ENCODE measurements at places on chromosomes 13 and 19.

DNA sequence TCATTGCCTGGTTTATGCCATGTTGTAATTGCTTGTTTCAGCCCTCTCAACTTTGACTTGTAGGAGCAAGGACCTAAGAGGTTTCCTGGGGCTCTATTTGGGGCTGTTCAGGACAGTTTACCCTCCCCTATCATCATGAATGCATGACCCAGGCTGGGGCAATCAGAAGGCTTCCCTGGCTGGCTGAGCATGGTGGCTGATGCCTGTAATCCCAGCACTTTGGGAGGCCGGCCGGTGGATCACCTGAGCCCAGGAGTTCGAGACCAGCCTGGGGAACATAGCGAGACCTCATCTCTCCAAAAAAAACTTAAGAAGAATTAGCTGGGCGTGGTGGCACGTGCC, 6.1 kb upstream of the LSM4 start:
- no peak for DNase-seq

DNA sequence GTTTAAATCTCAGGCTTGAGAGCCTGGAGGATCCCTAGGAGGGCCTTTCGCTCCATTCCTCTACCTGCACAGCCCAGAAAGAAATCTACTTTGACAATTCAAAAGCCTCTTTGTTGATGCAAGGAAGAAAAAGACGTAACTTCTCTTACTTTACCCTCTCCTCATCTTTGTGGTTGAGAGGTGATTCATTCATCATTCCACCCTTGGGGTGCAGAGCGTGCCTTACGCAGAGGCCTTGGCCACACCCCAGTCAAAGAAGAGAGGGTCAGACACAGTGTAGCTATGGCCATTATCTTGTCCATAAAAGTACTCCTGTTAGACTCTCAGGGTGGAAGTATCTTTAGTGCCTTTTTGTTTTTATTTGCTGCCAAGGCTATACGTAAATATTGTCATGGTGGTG, 184.0 kb downstream of the IRS2 start:
- no peak for DNase-seq

GRCh38 chr13:45367358-45367757, 26.4 kb upstream of the TPT1 start:
- no peak for DNase-seq

- DNase-seq, result no peak
These were observed 1.6 kb upstream of the PPP1R12C start for GRCh38 chr19:55119053-55119452.

DNA sequence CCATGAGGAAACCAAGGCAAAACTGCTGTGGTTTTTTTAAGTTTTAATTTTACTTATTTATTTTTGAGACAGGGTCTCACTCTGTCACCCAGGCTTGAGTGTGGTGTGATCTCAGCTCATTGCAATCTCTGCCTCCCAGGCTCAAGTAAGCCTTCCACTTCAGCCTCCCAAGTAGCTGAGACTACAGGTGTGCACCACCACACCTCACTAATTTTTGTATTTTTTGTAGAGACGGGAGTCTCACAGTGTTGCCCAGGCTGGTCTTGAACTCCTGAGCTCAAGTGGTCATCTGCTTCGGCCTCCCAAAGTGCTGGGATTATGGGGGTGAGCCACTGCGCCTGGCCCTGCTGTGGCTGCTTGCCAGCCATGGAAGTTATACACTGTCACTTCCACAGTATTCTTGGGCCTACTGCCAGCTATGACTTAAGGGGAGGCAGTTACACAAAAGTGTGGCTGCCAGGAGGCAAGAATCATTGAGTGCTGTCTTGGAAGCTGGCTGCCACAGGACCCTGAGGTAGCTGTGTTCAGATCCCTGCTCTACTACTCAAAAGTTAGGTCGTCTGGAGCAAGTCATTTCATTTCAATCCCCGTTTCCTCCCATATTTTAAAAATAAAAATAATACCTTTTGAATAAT, 12.7 kb downstream of the FARP1 start:
- DNase-seq, result peak; percentile 41

- no peak for DNase-seq
These were observed 2.1 kb upstream of the ZNF578 start for GRCh38 chr19:52451241-52451640.

GRCh38 chr19:44684892-44685863, 13.8 kb upstream of the CEACAM16 start:
- no peak for DNase-seq

DNA sequence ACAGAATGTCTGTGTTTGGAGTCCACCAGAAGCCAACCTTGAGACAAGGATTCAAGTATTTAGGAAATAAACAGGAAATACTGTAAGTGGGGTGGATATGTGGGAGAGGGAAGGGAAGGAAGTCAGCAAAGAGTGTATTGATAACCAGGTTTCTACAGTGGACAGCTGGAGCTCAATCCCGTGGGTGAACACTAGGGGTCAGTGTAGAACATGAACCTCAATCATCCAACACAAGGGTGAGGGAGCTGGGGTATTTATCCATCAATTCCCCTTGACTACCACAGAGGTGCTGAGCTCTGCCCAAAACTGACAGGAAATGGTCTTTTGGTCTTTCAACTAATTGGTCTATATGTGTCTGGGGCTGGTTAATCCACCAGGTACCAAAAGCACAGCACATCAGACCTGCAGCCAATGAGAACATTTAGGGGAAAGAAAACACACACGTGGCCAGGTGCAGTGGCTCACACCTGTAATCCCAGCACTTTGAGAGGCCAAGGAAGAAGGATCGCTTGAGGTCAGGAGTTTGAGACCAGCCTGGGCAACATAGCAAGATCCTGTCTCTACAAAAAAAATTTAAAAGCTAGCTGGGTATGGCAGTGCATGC, 5.6 kb upstream of the SYDE1 start:
- no peak for DNase-seq

- DNase-seq, result no peak
These were observed 921 bp upstream of the POLD1 start for GRCh38 chr19:50383001-50383851.

- DNase-seq, result no peak
These were observed 12.0 kb downstream of the FPR2 start for GRCh38 chr19:51772977-51773376.

GRCh38 chr13:68007576-68007975, 777.4 kb upstream of the PCDH9 start:
- DNase-seq, result no peak

GRCh38 chr19:2629491-2630351, 72.8 kb downstream of the GNG7 start:
- no peak for DNase-seq

GRCh38 chr19:5287066-5287465, 53.5 kb downstream of the PTPRS start:
- no peak for DNase-seq

DNA sequence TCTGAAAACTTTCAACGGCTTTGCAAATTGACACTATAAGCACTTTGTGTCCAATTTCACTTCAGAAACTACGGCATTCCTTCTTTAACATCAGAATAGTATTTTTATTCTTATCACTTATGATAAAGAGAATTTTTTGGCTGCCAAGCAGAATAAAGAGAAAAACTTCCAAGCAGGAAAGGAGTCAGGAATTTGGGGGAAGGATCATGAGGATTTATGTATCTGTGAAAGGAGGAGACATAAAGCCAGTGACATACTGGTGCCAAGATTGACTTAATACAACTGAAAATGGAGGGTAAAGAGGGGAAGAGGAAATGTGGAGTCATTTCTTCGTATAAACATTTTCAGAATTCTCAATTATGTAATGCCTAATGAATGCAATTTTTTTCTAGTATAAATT, 94.7 kb downstream of the RBM26 start:
- no peak for DNase-seq

- DNase-seq, result no peak
These were observed 178.4 kb downstream of the KDM4B start for GRCh38 chr19:5147074-5147977.

- no peak for DNase-seq
These were observed 131.8 kb upstream of the PEG3 start for GRCh38 chr19:56972291-56972841.

GRCh38 chr13:31765138-31765785, 25.9 kb downstream of the RXFP2 start:
- no peak for DNase-seq

- DNase-seq, result no peak
These were observed 79.4 kb downstream of the MBNL2 start for GRCh38 chr13:97301382-97302095.

GRCh38 chr19:10289836-10290356, at the start of gene ICAM5:
Gene ICAM5 (plus strand): TSS chr19:10289952. CDS start chr19:10290044, 92 bp downstream.
- DNase-seq, result no peak

- no peak for DNase-seq
These were observed 30.9 kb upstream of the CXCL17 start for GRCh38 chr19:42473686-42474085.

- DNase-seq, result peak; percentile 37
These were observed 1.1 kb downstream of the FOXO1 start for GRCh38 chr13:40665126-40666044.

DNA sequence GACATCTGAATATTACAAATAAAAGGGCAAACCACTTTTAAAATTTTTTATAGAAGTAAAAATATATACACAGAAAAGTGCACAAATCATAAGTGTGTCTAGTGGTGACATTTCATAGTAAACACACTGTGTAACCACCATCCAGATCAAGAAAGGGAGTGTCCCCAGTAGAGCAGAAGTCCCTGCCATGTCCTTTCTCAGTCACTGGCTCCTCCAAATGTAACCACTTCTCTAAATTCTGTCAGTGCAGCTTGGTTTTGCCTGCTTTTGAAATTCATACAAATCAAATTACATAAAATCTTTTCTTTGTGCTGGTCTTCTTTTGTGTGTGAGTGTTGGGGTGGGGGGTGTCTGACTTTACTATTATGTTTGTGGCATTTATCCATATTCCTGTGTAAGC, 116.5 kb downstream of the RBM26 start:
- no peak for DNase-seq

- DNase-seq, result peak; percentile 89
These were observed at the start of gene ZNF772 for GRCh38 chr19:57477191-57478008. Gene ZNF772 (minus strand): TSS chr19:57477566. CDS start chr19:57477309, 257 bp downstream.

- DNase-seq, result no peak
These were observed 23.5 kb upstream of the GARRE1 start for GRCh38 chr19:34230820-34231219.

DNA sequence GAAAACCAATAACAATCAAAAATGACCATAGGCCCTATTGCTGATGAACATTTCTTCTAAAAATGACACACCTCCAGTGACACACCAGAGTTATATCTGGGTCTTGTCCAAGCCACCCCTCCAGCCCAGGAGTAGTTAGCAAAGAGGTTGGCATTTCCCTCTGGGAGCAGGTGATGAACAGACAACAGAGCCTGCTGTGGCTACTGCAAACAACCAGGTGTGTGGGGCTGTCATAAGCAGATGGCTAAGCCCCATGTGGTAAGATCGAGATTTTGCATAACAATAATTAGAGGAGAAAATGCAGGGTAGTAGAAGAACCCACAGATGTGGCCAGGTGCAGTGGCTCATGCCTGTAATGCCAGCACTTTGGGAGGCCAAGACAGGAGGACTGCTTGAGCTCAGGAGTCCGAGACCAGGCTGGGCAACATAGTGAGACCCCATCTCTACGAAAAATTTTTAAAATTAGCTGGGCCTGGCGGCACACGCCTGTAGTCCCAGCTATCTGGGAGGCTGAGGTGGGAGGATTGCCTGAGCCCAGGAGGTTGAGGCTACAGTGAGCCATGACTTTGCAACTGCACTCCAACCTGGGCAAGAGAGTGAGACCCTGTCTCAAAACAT, 5.0 kb downstream of the XRCC1 start:
- DNase-seq, result no peak

DNA sequence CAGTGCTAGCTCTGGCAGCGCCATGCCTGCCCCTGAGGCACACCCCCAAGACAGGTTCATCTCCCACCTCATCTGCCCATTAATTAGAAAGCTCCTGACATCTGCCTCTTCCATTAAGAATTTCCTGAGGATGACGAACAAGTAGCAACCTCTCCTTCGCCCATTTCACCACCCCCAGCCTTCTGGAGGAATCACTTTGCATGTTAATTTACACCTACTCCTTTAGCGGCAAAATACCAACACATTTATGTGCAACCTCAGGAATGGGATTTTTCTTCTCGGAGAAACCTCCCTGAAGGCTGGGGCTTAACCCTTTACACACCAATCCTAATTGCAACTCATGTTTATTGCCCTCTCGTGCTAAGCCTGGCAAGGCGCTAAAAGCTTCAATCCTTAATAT, 13.8 kb downstream of the SLC7A1 start:
- no peak for DNase-seq

- no peak for DNase-seq
These were observed 4.9 kb downstream of the ERCC1 start for GRCh38 chr19:45418802-45419201.

- no peak for DNase-seq
These were observed 1552.2 kb downstream of the PCDH9 start for GRCh38 chr13:65677906-65678305.

GRCh38 chr19:49771674-49772139, 4.9 kb downstream of the AP2A1 start:
- no peak for DNase-seq

DNA sequence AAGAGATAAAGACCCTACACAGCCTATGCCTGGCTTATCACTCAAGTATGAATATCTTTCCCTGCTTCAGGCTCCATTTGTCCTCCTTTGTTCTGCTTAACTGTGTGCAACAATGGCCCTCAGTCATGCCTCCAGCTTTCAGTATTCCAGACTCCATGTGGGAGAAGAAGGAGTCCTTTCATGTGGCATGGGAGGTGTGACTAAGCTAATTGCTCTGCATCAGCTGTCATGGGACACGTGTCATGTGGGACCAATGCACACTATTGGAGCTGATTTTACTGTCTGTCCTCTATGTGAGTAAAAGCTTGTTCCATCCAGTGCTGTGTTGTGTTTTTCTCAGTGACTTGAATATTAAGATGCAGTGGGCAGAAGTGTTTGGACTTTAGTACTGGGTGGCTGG, 1198.3 kb downstream of the OLFM4 start:
- DNase-seq, result no peak

GRCh38 chr19:35168196-35168595, 13.7 kb downstream of the FXYD5 start:
- peak; percentile 65 for DNase-seq
